ENCODE measurements at places on chromosomes 5 and 9.
A peak's percentile ranks its signal among the peaks of the same experiment; 100 is the strongest.

DNA sequence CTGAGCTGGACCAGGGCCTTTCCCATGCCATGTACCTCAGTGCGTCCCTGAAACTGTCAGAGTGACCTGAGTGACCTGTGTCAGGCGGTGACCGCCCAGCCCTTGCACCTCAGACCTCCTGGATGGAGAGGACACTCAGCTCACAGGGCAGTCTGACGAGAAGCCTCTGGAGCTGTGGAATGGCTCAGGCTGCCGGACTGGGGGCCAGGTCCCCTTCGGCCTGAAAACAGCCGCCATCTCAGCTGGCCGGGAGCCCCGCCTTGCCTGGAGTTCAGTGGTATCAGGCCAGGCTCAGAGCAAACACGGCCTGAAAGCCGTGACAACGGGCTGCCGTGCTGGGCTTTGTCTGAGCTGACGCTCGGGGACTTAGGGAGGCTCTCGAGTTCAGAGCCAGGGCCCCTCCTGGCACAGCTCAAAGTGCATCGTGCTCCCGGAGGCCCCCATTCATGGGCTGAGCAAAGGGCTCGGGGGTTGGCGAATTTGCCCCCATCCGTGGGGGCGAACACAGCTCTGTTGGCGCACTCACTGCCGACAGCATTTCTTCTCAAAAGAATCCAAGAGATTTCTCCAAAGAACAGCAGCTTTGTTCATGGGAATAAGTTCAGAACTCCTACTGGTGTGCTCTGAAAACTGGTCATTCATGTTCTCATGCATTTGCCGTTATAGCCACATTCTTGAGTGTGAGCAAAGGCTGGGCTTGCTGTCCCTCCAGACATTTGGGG lies 8.4 kb upstream of the SLC9A3 start:
- peak; percentile 0 for DNase-seq

DNA sequence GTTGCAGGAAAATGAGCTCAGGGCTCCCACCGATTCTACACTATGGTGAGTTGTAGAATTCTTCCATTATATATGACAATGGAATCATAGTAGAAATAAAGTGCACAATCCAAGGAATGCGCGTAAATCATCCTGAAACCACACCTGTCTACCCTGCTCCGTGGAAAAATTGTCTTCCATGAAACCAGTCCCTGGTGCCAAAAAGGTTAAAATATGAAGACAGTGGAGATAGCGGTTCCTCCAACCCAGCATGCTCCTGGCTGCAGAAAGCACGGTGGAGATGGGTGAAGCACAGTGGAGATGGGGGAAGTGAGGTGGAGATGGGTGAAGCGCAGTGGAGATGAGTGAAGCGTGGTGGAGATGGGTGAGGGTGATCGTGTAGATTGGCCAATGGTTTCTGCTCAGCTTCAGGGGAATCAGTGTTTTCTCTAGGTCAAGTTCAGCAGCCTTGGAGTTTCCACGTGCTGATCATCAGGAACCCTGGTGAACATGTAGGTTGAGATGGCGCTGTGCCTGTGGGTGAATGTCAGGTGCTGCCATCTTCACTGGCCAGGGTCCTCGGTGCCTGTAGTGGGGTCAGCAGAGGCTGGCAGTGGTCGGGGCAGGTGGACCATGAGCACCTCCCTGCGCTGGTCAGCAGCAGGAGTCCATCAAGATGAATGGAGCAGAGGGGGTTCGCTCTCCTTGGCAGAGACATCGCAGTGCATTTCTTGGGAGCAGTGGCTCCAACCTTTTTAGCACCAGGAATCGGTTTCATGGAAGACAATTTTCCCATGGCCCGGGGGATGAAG lies 20.3 kb downstream of the PAEP start:
- no peak for DNase-seq

DNA sequence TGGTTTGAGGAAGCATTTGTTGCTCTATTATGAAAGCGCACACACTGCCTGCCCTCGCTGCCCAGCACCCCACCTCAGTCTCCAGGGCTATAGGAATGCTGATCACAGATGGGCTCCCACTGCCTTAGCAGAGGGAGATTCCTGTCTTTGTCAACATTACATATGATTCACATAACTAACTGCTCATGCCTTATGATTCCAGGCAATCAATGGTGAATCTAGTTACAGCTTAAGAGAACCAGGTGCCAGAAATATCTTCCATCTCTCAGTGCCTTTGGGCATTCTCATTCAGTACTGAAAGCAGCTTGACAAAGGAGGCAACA lies 458.9 kb upstream of the C9orf72 start:
- no peak for DNase-seq

GRCh38 chr5:159097784-159098602 lies 1.7 kb downstream of the EBF1 start:
- no peak for DNase-seq

GRCh38 chr5:176680226-176680563 lies 32.9 kb downstream of the TSPAN17 start:
- no peak for DNase-seq

GRCh38 chr5:126924331-126925033 lies 105.9 kb downstream of the MARCHF3 start:
- DNase-seq: no peak

DNA sequence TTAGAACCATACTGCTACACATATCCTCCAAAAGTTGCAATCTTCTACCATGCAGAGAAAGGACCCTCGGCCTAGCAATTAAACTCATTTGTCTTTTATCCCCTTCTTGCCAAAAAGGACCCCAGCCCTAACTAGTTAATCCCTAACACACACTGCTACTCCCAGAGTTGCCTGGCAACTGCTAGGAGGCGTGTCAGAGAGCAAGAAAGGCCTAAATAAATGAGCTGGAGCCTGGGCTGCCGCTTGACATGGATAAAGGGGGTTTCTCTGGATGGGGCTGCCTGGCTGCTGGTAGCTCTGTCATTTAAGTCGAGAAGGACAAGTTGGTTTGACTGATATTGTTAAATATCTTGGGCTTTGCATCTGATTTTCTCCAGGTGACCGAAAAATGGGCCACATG lies 194.8 kb downstream of the CRB2 start:
- DNase-seq: no peak

DNA sequence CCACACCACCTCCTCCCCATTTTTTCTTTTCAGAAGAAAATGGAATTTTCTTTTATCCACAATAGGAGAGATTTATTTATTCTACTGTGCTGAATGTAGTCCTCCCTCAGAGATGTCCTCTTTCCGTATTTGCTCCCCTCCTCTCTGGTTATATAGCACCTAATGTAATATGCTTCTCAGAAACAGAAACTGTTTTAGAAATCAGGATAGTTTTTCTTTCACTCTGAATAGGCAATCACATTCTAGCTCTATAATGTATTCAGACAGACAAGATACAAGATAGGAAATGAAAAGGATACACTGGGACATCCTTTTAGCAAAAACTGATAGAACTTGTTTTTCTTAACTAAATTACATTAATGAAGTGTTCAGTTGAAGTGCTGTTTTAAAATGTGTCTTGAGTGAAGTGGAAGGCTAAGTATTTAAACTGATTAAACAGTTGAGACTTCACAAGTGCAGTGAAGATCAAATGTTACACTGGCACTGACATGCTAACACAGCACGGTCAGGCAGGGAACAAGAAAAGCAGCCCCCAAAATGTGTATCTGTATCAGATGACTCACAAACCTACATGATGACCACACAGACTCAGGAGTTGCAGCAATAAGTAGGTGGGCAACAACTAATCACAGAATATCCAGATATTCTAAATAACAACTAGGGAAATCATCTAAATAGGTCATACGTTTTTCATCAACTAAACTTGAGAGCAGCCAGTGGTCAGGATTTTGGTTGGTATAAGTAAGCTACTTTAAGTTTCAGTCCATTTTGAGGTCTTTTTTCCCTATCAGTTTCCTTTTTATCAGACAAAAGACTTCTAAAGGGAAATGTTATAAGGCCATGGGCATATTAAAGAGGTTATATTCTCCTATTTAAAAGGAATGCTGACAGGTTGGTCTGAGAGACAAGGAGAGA lies 260.4 kb downstream of the MLLT3 start:
- no peak for DNase-seq

- DNase-seq: no peak
Observed at GRCh38 chr5:82341325-82341724, 63.2 kb upstream of the RPS23 start.

- no peak for DNase-seq
Observed at GRCh38 chr5:31131381-31131891, 62.0 kb upstream of the CDH6 start.

GRCh38 chr5:56155992-56156584 lies 77.0 kb downstream of the ANKRD55 start:
- DNase-seq: no peak

- DNase-seq: peak; percentile 82
Observed at GRCh38 chr5:140710899-140711552, 10.8 kb downstream of the ZMAT2 start.

GRCh38 chr5:78526049-78526525 lies 122.5 kb downstream of the LHFPL2 start:
- no peak for DNase-seq

All from stimulated activated CD4-positive, alpha-beta T cell treated with anti-CD3 and anti-CD28 coated beads, Interleukin-4, amount 100 ng/mL, for 1 hour (primary cell).